ENCODE measurements at places on chromosomes 1 and 21.
A peak's percentile ranks its signal among the peaks of the same experiment; 100 is the strongest.

DNA sequence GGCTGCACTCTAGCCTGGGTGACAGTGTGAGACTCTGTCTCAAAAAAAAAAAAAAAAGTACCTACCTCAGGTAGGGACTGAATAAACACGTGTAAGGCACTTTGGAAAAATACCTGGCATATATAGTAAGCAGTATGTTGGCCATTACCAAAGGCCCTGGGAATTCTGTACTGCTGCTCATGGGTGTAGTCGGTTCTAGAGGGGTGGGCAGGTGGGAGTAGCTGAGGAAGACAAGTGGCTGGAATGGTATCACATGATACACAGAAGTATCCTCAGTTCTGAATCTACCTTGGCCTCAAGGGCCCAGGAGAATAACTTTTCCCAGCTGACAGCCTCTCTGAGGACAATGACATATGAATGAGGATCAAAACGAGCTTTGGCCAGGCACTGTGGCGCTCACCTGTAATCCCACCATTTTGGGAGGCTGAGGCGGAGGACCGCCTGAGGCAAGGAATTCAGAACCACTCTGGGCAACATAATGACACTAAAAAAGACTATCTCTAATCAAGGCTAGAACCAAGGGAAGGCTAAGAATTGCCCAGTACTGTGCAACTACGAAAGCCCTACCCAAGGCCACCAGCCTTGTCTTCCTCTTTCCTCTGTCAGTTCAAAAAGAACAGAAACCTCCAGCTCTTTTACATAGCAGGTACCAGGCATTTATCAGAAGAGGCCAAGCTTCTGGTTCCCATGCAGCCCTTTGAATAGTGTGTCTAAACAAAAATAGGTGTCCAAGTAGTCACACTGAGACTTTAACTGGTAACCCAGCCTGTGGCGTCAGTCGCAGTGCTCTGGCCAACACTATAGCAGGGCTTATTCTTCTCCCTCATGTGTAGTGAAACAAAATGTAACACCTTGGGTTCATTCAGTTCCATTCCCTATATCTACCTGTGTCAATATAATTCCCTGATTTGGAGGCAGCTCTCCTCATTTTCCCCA lies 10.2 kb downstream of the MMACHC start:
- DNase-seq: no peak

GRCh38 chr1:246219508-246220030 lies 287.5 kb downstream of the SMYD3 start:
- peak; percentile 17 for DNase-seq

GRCh38 chr1:212291505-212292134 lies 6.4 kb downstream of the PPP2R5A start:
- no peak for DNase-seq

- no peak for DNase-seq
These were observed 67.5 kb upstream of the RNPC3 start for GRCh38 chr1:103457886-103458455.

- DNase-seq: no peak
These were observed 360.8 kb downstream of the MATN1 start for GRCh38 chr1:30362603-30362990.

- no peak for DNase-seq
These were observed 128.8 kb upstream of the COA6 start for GRCh38 chr1:234244482-234244881.

GRCh38 chr1:98919211-98919610 lies 85.5 kb downstream of the PLPPR5 start:
- DNase-seq: no peak
